ENCODE measurements at places on chromosomes 11 and 22.
A peak's percentile ranks its signal among the peaks of the same experiment; 100 is the strongest.

GRCh38 chr22:20243537-20244249 is 24.4 kb downstream of the RTN4R start:
- no peak for DNase-seq

GRCh38 chr11:77705195-77705875 is 67.7 kb upstream of the CLNS1A start:
- DNase-seq: no peak

DNA sequence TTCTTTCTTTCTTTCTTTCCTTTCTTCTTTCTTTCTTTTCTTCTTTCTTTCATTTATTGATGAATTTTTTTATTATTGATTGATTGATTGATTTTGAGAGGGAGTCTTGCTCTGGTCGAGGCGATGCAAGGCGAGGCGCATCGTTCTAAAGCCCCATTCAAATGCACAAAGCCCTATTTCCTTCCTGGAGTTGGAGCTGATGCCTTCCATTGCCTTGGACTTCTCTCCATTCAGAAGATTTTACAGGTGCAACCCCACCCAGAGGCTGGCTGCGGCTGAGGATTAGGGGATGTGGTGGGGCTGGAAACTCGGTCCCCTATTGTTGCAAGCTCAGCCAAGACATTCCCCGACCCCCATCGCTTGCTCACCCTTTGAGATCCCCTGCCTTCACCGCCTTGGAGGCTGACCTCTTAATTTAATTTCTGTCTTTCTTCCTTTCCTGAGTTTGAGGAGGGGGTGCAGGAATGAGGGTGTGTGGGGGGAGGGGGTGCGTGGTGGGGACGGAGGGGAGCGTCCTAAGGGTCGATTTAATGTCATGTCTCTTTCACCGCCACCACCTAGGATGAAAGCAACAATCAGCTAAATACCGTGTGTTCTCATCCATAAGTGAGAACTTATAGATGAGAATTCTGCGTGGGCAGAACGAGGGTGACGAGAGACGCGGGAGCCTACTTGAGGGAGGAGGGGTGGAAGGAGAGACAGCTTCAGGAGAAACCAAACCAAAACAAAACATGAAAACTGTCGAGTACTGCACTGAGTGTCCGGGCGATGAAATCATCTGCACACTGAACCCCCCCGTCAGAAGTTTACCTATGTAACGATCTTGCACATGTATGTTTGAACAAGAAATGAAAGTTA is 3913.9 kb upstream of the OR11H1 start:
- no peak for DNase-seq

DNA sequence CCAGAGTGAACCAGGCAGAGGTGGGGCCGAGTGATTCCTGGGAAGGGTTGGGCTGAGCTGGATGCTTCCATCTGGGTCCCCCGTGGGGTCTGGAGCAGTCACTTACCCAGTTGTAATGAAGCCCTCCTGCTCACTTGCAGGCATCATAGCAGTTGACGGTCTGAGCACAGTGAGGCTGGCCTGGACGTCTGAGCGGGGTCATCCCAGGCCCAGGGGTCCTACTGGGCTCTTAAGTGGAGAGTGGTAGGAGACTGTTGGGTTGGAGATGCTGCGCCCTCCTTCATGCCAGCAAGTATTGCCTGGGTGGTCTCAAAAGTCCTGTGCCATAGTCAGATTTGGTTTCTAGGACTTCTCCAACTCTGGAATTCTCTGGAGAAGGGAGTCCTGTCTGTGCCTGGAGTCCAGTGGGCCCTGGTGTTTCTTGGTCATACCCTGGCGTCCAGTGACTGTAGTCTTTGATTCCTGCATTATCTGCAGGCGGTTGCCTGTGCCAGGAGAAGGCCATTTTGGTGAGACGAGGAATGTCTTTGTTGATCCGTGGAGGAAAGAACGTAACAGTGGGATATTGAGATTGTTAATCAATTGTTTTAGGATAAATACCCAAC is 82.3 kb downstream of the TBC1D22A start:
- no peak for DNase-seq

DNA sequence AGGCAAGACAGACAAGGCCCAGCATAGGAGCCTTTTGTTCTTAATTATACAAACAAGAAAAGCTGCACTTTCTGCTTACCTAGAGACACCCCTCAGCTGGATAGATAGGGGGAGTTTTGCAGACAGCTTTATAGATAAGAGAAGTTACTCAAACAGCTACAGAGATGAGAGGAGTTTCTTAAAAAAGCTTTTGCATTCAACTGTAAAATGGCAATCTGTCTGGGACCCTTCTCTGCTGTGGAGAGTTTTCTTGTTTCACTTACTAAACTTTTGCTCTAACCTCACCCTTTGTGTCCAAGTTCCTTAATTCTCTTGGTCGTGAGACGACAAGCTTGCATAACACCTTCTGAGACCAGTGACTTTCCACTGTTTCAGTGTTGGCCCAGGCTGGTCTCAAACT is 103.8 kb upstream of the CHORDC1 start:
- DNase-seq: no peak

- no peak for DNase-seq
Measured at GRCh38 chr11:65290448-65291165, 24.1 kb upstream of the CDC42EP2 start.

DNA sequence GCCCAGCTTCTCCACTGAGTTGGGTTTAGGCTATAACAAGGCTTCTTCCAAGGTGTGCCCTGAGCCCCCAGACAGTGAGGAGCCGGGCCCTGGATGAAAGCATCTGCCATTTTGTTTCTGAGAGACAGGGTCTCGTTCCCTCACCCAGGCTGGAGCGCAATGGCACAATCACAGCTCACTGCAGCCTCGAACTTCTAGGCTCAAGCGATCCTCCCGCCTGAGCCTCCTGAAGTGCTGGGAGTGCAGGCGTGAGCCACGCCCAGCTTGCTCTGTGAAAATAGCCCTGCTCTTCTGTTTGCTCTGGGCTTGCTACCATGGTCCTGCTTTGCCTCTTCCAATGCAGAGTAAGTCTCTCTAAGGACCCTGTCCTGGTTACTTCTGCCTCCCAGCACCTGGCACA is 6.7 kb downstream of the DENND6B start:
- no peak for DNase-seq

GRCh38 chr11:64564947-64565889 is 25.8 kb upstream of the SLC22A12 start:
- no peak for DNase-seq

GRCh38 chr11:69372589-69373250 is 78.8 kb downstream of the MYEOV start:
- no peak for DNase-seq

GRCh38 chr11:16926883-16927626 is 87.2 kb downstream of the PLEKHA7 start:
- DNase-seq: no peak

GRCh38 chr11:11036848-11037732 is 179.2 kb upstream of the ZBED5 start:
- peak; percentile 10 for DNase-seq

DNA sequence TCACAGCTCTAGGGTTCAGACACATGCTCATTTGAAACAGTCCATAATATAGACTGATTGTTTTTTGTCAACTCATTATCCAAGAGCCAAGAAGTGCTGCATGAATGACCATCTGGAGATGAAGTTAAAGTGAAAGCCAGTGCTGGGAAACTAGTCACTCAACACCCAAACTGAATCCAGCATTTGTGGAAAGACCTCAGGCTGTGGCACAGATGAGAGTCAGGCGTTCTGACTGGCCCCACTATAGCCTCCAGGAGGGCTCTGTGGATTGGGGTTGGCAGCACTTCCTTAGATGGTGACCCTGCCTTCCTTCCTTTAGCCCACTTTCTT is 2.1 kb downstream of the FEZ1 start:
- DNase-seq: no peak

- no peak for DNase-seq
Measured at GRCh38 chr11:113493206-113493605, 18.0 kb upstream of the DRD2 start.

GRCh38 chr11:93845181-93846092 is 5.0 kb downstream of the VSTM5 start:
- DNase-seq: no peak
